Effector CD4-positive, alpha-beta T cell (primary cell): ENCODE measurements at places on chromosomes 12 and 14.

GRCh38 chr12:6766651-6767349 lies 637 bp downstream of the PTMS start:
- DNase-seq = peak; percentile 34

- DNase-seq = no peak
Observed at GRCh38 chr12:88836156-88836555, 255.9 kb upstream of the KITLG start.

GRCh38 chr12:68042212-68042699 lies 53.0 kb downstream of the IFNG-AS1 start:
- DNase-seq = no peak

DNA sequence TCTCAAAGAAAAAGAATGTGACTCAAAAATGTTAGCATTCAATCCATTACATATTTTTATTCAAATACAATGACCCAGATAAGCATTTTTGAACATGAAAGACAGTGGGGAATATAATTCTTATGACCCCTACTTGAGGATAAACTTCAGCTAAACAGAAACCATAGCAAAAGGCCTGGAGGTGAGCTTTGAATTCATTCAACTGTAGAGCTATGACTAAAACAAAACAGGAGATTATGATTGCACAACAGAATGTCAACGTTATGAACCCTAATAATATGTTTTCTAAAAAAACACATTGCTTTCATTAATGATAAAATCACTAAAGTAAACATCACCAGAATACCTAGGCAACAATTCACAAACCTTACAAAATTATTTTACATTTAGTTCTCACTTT lies 27.8 kb downstream of the EFCAB11 start:
- no peak for DNase-seq

DNA sequence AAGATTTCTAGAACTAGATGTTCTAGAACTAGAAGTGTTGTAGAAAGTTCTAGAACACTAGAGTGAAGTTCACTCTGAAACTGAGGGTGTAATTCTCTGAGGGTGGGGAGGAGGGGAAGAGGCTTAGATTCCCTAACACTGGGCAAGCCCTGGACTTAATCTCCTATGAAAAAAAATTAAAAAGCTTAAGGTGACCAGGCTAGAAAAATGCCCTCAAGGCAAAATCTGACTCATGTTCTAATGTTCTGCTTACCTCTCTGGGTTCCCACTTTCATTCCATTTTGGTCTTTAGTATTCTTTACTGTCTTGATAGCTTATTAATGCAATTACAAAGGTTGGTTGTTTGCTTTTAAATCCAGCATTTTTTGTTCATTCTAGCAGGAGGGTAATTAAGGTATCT lies 101.5 kb downstream of the KICS2 start:
- no peak for DNase-seq

DNA sequence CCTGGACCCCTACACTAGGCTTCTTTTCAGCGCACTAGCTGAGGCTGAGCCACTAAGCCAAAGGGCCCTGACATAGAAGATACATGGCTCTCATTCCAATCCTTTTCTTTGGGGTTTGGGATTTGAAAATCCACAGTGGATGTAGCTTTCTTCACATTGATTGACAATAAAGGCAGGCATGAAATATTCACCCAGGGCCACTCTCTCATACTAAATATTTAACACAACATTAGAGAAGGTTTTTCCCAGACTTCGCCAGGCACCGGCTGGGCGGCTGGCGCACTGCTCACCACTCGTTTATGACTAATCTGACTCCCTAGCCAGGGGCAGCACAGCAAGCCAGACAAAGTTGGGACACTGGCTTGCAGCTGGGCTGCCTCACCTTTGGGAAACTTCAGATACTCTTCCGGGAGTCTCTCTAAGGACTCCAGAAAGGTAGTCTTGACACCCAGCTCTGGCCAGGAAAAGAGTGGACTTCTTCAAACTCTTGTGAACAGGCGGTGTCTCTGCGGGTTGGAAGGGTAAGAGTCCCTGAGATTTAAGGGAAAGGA lies 699 bp upstream of the HOXC11 start:
- DNase-seq = no peak

DNA sequence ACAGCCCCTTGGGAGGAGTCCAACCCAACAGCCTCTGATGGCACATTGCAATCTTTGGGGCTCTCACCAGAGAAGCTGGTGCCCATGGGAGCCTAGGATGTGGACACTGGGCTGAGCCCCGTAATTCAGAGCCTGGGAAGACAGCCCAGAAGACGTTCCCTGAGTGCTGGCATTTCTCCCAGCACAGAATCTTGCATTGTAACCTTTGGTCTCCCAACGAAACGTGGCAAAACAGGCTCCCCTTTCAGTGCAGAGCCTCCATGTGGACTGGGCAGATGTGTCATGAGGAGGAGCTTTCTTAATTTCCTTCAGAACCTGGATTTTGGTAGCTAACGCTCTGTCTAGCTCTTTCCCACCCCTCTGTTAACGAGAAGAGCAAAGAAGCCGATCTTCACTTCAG lies 26.3 kb downstream of the BATF start:
- DNase-seq = no peak

DNA sequence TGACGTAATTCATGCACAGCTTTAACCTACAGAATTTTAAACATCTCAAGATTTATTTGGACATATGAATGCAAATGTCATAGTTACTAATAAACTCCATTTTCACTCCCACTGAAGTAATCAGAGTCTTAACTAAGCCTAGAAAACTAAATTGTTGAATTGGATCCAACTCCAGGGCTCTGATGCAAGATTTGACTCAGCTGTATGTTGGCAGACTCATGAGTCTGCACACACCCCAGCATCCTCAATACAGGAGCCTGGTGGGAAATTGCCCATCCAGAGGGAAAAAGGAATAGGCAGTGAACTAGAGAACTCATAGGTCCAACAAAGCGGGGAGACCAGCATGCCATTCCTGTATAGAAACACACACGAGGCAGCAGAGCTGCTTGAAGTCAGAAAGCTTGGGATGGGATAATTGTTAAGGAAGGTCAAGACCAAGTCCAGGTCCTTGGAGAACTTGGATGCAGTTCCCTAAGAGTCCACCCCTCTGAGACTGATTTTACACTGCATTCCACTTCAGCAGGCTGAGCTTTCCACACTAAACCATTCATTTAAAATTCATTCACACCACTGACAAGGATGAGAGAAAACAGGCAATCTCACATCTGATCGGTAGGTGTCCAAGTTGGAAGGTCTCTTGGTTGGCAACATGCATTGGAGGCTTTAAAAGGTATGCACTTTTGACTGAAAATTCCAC lies 14.4 kb downstream of the TMTC1 start:
- DNase-seq = no peak
